Activated T-helper 1 cell treated with anti-CD3 and anti-CD28 coated beads, Interleukin-2, amount 50 U/mL, for 16 hours (primary cell): ENCODE measurements at places on chromosomes 1 and 21.

- no peak for DNase-seq
Observed at GRCh38 chr21:46079352-46080170, 18.4 kb upstream of the COL6A2 start.

GRCh38 chr1:244337839-244338238, 113.9 kb downstream of the ADSS2 start:
- no peak for DNase-seq

- DNase-seq: no peak
Observed at GRCh38 chr1:68279846-68280245, 47.5 kb upstream of the WLS start.

DNA sequence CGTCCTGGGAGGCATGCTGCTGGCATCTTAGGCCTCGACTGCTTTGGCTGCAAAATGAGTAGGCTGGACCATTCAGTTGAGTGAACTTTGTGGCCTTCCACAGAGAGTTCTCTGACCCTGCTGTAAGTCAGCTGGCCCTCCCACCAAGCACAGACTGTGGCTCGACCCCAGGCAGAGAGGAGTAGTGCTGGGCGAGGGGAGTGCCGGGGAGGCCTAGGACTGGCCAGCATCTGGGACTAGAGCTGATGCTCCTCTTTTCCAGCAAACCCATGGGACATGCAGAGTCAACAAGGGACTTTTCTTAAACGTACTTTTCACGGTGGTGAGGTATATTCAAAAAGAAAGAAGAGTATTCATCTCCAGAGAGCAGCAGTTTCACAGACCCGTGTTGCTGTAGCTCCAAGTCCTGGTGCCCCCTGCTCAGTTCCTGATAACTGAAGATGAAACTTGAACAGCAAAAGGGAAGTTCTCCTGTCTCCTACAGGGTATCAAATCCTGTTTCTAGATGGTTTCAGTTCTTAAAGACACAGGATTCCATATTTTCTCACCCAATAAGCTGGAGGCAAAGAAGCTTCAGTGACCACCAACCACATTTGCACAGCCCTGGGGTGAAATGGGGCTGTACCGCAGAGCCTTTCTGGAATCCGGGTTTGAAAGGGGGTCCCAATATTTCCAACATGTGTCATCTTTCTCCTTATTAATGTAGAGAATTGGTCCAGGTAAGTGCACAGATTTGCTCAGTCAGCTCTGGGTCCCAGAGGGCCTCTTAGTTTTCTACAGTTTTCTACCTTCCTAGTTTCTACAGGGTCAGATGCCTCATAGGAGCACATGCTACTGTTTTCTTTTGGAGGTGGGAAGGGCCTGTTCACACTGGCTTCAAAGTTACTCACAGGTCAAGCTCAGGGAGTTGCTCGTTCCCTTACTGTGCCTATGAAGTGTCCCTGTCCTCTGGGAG, 20.9 kb downstream of the BATF3 start:
- DNase-seq: no peak

DNA sequence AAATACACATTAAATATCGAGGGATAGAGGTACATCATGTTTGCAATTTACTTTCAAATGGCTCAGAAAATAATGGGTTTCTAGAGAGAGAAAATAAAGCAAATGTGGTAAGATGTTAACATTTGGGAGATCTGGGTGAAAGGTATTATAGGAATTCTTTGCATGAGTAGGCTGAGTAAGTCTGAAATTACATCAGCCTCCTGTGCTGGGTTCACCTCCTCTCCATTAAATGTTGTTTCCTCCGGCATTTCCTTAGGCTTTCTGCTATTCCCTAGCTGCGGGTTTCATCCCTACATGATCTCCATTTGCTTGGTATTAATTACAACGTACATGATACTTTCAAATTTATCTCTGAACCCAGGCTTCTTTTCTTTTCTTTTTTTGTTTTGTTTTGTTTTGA, 31.6 kb downstream of the ZMYND12 start:
- no peak for DNase-seq
